Tibial nerve (tissue), 4 donors: ENCODE measurements at places on chromosomes 11 and 22. TPM values are rescaled to one million over a fixed set of nuclear protein-coding genes. Genes with fewer than 3 reads are reported as not detected.

DNA sequence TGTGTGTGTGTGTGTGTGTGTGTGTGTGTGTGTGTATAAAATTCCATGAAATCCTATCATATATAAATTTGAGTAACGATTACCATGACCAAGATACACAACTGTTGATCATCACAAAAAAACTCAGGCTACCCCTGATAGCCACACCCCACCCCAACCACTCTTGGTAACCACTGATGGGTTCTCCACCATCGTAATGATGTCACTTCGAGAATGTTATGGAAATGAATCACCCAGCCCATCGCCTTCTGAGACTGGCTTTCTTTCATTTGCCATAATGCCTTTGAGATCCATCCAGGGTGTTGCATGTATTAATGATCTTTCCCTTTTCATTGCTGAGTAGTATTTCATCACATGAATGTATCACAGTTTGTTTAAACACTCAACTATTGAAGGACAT, 496.0 kb downstream of the MIAT start:
- no peak for DNase-seq

- DNase-seq = no peak
These were observed 114.4 kb downstream of the PTPRJ start for GRCh38 chr11:48094643-48095339.

SLC43A3 gene
- total RNA-seq = 105 TPM

DNA sequence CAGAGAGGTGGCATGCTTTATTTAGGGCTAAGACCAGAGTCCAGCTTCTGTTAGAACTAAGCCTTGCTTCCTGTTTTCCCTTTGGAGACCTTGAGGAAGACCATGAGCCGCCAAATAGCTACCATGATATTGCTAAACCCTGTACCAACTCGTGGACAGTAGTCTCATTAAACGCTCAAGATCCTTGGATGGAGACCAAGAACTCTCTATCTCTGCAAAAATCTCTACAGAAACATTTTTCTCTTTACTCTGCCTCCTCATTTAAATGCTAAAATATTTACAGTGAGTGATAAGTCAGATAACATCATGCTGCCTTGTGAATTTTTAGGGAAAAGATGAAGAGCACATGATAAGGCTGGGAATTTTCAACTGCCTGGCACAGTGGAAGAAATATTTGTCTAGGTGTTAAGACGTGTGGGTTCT, 197.8 kb downstream of the MAML2 start:
- no peak for DNase-seq

ZP1 gene
- total RNA-seq = not detected

SLC7A4 gene
- not detected for total RNA-seq

OR10G6 gene
- total RNA-seq = not detected

GRCh38 chr11:17927681-17928343, 85.0 kb downstream of the SERGEF start:
- DNase-seq = no peak

DNA sequence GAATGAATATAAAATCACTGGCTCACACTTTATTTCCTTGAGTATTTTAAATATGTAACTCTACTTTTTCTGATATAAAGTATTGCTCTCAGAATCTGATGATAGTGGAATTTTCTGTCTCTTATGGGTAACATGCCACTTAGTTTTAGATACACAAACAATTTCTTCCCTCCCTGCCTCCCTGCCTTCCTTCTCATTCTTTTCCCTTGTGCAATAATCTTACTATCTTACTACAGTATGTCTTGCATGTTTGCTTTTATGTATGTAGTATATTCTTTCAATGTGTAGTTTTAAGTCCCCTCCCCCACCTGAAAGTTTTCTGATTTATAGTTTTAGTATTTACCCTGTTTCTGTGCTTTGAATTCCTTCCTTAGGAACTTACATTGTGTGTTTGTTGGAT, 48.4 kb downstream of the INSC start:
- no peak for DNase-seq

DNA sequence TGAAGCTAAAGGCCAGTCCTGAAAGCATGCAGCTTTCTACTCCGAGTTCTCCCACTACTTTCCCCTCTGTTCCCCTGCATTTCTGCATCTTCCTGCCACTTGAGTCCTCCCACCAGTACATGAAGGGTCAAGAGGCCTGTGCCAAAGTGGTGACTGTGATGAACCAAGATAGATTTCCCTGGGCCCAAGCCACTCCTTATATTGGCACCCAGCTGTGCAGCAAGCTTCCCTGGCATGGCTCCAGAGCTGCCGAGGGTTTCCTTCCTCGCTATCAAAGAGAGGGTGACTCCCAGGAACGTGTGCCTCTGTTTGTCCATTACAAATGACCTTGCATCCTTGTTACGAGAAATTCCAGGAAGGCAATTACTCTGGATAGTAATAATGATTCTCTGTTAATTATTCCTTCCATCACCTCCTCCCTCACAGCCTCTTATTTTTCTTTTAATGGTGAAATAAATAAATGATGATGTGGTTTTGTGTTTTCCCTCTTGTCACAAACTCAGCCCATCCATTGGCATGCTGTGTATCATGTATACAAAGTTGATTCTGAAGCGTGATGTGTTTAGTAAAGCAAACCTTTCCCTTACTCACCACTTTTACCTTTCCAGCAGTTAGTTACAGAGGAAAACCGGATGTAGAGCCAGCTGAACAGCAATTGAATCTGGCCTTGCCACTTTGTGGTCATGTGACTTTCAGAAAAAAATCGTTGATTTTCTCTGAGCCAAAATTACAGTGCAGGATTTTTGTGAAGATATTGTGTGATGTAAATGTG, 8.3 kb downstream of the SRSF8 start:
- no peak for DNase-seq

CCDC116 gene
- 0.42 TPM for total RNA-seq

DNA sequence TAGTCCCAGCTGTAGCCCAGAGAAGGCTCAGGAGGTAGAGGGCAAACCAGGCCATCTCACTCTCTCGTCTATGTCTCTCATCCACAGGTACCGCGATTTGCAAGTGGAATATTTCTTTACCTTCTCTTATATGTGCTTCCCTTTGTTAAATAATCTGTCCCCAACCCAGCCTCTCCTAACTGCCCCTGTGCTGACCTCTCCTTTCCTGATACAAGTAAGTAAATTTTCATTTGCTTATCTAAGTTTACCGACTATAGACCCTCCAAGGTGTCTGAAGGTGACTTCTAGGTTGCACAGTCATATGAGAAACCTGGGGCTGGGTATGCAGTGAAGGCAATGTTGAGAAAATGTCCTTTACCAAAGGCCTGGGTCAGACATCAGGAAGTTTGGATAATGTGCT, at the start of gene CBLIF:
TSS of gene CBLIF (minus strand) at position 101 of the 400 bp plus-strand sequence. CDS start at position 55, 46 bp downstream.
- DNase-seq = no peak

- DNase-seq = no peak
These were observed 41.2 kb upstream of the ALX4 start for GRCh38 chr11:44351006-44351660.

DNA sequence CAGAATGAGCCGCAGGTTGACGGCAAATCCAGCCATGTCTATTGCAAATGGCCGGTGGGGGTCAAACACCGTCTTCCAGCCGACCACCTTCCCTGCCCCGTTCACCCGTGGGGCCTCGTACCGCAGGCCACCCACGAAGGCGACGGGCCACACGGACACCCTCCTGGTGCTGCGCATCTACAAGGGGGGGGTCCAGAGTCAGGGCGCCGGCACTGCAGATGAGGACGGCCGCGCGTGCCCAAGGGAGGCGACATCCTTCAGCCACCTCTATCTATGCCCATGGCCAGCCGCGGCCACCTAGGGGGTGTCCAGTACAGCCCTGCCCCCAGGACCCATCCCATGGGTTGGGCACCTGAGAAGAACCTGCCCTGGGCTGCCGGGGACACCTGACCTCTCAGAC, 29.2 kb downstream of the B3GAT1 start:
- no peak for DNase-seq

DNA sequence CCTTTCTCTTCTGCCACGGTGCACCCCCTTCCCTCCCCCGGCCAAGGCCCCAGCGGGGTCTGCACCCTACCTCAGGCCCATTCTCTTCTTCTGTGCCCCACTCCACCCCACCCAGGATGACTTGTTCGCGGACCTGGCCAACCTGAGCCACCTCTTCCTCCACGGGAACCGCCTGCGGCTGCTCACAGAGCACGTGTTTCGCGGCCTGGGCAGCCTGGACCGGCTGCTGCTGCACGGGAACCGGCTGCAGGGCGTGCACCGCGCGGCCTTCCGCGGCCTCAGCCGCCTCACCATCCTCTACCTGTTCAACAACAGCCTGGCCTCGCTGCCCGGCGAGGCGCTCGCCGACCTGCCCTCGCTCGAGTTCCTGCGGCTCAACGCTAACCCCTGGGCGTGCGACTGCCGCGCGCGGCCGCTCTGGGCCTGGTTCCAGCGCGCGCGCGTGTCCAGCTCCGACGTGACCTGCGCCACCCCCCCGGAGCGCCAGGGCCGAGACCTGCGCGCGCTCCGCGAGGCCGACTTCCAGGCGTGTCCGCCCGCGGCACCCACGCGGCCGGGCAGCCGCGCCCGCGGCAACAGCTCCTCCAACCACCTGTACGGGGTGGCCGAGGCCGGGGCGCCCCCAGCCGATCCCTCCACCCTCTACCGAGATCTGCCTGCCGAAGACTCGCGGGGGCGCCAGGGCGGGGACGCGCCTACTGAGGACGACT, 15.9 kb downstream of the RTN4RL2 start:
- no peak for DNase-seq

DNA sequence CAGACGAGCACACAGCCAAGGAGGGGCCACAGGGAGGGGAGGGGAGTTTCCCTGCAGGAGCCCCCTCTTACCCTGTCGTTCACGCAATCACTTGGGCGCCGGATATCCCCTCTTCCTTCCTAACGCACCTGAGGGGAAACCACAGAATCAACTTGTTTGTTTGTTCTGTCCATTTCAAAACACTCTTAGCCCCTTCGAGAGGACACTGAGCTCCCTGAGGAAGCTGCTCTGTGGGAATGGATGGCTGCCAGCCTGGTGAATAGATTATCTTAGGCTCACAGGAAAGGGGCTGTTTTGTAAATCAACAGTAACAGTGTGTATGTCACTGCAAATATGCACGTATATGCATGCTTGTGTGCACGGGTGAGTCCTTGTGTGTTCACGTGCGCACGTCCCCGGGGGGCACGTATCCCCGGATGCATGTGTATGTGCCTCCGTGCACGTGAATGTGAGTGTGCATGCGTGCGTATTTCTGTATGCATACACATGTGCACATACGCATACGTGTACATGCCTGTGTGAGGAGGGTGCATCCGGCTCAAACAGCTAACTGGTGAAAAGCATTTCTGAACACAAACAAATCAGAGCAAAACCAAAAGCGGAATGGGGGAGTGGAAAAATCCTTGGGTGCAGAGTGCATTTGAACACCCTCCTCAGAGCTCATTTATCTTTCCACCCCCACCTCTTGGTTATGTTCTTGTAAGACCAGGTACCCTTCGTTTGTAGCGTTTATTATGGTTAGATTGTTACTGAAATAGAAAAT, 7.2 kb downstream of the ARSA start:
- no peak for DNase-seq

DNA sequence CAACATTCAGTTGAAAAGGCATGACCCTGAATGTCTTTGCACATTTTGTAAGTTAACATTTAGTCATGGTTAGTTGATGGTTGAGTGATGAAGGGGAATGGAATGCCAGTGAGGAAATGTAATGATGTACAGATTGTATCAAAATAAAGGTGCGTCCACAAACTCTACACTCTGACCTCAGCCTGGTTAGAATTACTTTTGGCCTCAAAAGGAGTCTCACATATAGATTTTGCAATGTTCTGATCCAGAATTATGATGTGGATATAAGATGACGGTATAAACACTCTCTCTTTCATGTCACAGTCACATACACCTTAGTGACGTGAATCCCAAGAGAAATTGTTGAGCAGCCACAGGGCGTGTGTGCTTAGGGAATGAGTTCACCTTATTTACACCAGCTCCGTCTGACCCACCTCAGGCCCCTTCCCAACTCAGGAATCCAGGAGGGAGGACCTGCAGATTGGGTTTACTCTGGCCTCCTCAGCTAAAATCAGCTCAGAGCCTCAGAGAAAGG, 100.1 kb downstream of the RDX start:
- no peak for DNase-seq

DNA sequence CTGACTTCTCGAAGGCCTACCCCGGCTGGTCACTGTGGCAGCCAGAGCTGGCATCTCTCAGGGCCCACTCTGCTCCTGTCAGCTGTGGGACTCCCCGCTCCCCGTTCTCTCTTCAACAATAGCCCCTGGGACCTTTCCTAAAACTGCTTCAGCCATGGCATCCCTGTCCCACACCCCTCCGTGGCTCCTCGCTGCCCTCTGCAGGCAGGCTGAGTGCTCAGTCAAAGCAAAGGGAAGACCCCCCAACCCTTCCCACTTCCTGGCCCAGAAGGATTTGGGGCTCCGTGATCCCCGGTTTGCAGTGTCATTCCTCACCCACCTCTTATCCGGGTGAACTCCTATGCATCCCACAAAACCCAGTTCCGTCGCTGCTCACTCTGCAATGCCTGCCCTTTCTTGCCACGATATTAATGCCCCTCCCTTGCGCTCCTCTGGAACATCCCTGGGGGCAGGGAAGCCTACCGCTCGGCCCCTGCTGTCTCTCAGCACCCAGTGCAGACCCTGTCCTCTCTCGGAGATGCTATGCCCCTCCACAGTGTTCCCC, 1.6 kb upstream of the TH start:
- no peak for DNase-seq

JAM3 gene
- 124 TPM for total RNA-seq

APOBEC3A gene
- total RNA-seq = 3.3 TPM

GRCh38 chr11:112453601-112454577, 193.2 kb upstream of the PLET1 start:
- no peak for DNase-seq

GRCh38 chr22:50276143-50276542, 6.0 kb upstream of the MAPK11 start:
- DNase-seq = no peak

DNA sequence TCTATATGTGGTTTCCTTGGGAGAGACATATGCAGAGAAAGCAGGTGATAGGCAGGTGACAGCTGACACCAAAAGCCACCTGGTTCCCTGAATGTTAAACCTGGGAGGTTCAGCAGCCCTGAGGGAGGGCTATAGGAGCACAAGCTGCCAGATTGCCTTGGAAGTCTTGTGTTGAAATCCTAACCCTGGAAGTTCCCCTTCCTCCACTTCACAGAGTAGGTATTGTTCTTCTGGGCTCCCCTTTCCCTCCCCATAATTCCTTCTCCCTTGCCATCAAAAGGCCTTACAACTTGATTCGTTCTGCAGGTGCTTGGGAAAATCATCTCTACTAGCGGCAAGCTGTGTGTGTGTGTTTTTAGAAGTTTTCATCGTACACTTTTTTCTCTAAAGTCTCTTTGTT, 5.4 kb downstream of the LDLRAD3 start:
- DNase-seq = no peak

- no peak for DNase-seq
These were observed 16.6 kb downstream of the IL10RA start for GRCh38 chr11:118002541-118003423.

GRCh38 chr11:28793282-28793738, 685.1 kb downstream of the METTL15 start:
- DNase-seq = no peak

ST14 gene
- total RNA-seq = 2.4 TPM

GRCh38 chr11:72829884-72830533, 15.8 kb downstream of the ATG16L2 start:
- no peak for DNase-seq

IPO7 gene
- 57.7 TPM for total RNA-seq

LRRC55 gene
- total RNA-seq = not detected

SAA1 gene
- total RNA-seq = 58.8 TPM

OR10A2 gene
- not detected for total RNA-seq

OR51B4 gene
- not detected for total RNA-seq

STX3 gene
- total RNA-seq = 11.3 TPM

- DNase-seq = no peak
These were observed 18.3 kb downstream of the ATG16L2 start for GRCh38 chr11:72832301-72833082.
